Activated CD4-positive, alpha-beta T cell treated with anti-CD3 and anti-CD28 coated beads, Interleukin-2, amount 10 ng/mL, durations not matched to agents 7 days and 5 days (primary cell): ENCODE measurements at places on chromosomes 12 and 14. TPM values are rescaled to one million over a fixed set of nuclear protein-coding genes. Genes with fewer than 3 reads are reported as not detected.

CFAP251 gene
- 0.30 TPM for total RNA-seq

ARHGAP9 gene
- 218 TPM for total RNA-seq

FAM90A1 gene
- 0.15 TPM for total RNA-seq

- no peak for DNase-seq
Measured at GRCh38 chr14:90717916-90718315, 98.3 kb downstream of the TTC7B start.

- DNase-seq, result no peak
Measured at GRCh38 chr14:51337520-51337919, 97.5 kb downstream of the TMX1 start.

- DNase-seq, result no peak
Measured at GRCh38 chr14:104390221-104390931, 189.2 kb upstream of the C14orf180 start.
